Stimulated activated CD4-positive, alpha-beta T cell treated with anti-CD3 and anti-CD28 coated beads, Interleukin-12 subunit alpha, Interleukin-12 subunit beta, amount 100 ng/mL, for 24 hours (primary cell): ENCODE measurements at places on chromosomes 5 and 9.

DNA sequence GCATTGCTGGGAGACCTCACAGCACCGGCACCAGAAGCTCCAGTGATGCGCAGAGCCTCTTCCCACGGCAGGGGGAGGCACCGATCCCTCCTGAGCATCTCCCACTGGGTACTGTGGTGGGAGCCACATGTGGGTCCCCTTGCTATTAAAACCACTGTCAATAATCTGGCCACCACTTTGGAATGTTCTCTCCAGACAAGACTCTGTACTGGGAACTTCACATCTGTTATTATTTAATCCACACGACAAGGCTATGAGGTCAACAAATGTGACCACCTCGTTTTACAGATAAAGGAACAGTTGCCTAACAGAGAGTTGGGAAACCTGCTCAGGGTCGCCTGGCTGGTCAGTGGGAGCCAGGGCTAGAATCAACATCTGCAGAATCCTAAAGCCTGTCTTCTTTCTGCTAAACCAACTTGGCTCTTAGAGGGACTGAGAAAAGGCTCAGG, 72.7 kb downstream of the EPB41L4B start:
- DNase-seq: no peak

DNA sequence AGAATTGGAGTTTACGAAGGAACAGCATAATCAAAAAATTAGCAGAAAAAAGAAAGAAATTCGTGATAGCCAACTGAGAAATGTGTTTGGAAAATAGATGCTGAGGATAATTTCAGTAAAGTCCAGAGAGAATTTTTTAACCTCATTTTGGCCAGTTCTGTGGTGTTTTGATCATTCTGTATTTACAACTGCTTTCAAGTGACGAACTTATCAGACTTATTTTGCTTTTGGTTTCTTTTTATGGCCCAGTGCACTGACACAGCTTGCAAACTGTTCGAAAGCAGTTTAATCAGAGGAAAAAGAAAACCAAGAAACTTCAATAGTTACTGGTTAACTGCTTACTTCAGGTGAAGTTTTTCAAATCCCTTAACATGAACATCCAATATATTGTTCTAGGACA, 1.9 kb downstream of the SDHA start:
- no peak for DNase-seq

GRCh38 chr5:17748201-17748600, 113.9 kb downstream of the TAF11L14 start:
- no peak for DNase-seq

DNA sequence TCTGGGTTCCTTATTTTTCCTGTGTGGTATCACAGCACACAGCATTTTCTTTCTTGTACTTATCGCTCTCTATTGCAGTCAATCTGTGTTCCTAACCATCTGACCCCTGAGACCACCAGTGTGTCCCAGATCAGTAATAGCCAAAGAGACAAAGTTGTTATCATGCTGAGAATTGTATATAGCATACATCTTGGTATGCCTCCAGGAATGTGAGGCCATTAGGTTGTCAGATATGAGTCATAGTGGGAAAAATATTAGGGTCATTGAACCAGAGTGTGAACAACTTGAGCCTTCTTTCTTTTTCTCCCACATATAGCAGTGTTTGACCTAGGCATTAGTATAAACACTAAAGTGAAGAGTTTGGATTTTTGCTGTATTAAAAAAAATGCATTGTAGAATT, 106.3 kb downstream of the NDUFAF2 start:
- no peak for DNase-seq

DNA sequence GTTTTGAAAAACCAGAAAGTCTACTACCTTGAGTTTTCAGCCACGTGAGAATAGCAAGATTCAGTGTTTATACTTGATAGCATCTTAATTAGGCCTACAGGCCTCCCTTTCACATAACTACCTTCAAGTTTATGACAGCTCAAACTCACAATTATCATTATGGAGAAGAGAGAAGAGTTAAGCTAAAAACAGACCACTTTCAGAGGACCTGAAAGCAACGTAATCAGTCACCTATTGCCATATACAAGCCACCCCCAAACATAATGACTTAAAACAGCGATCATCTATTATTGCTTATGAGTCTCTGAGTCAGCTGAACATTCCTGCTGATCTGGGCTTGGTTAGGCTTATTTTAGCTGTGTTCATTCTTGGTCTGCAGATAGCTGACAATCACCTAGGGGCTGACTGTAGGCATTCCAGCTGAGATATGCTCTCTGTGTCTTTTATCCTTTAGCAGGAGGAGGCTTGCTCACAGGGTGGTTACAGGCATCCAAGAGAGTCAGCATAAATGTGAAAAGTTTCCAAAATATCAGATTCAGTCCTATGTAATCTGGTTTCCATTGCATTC, 130.9 kb downstream of the COX7C start:
- DNase-seq: no peak

GRCh38 chr5:51968756-51969155, 585.5 kb downstream of the ISL1 start:
- no peak for DNase-seq

- DNase-seq: no peak
Measured at GRCh38 chr5:146222005-146222404, 18.6 kb downstream of the RBM27 start.
